ENCODE measurements at places on chromosomes 12 and 14.

- no peak for DNase-seq
Measured at GRCh38 chr14:99966037-99966835, 99.0 kb upstream of the EVL start.

DNA sequence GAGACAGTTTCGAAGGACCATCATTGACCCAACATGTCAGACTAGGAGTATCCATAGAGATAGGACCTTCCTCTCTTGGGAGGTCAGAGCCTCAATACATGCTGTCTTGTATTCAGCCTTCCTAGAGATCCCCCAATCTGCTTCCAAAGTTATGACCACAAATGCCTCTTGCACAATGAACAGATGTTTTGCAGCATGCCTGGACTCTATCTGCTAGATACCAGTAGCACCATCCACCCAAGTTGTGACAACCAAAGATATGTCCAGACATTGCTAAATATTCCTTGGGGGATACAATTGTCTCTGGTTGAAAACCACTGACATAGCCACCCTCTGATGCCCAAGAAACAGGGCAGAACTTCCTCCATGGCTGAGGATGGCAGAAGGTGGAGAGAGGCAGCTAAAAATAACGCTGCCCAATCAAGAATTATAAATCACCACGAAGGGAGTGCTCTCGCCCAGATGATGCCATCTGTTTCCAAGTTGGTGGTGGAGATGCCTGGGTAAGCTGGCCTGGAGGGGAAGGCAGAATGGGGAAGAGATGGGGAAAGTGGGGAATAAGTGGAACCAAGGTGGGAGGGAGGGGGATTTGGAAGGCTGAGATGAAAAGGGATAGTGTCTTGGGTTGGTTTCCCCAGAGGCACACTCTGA lies 42.9 kb upstream of the NOS1 start:
- DNase-seq: no peak

GRCh38 chr12:1666215-1666614 lies 24.7 kb upstream of the ADIPOR2 start:
- DNase-seq: no peak

DNA sequence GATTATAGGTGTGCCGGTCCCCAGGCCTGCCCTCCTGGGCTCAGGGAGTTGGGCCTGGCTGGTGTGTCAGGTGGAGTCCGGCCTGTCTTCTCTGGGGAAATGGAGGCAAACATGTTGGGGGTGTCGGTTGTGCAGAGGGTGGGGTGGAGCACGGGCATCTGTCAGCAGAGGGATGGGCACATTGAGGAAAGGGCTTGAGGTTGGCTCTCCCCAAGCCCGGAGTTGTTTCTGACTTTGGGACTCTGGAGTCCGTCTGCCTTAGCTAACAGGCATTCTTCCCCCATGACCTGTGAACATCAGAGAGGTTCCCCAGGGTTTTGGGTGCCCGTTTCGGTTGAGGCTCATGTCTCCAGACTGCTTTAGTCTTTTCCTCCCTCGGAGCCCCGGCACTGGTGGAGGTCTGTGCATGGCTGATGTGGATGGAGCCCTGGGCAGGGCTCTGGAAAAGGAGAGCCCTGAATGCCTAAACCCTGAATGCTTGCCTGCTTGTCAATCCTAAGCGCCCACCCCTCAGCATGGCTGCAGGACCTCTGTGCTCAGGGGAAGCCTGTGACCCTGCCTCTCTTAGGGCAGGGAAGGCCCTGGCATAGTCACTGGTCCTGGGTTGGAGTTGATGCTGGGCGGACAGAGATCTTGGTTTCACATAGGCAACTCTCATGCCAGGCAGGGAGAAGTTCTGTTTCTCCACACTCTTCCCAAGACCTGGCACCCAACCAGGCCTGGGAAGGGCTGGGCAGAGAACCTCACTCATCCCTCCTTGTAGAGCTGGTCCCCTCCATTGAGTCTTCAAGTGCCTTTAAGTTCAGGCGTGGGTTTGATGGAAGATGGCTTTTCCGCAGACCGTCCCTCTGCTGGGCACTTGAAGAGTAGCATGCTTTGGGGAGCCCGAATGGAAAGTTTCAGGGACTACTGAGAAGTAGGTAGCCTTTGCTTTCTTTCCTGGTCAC lies 12.9 kb downstream of the NYNRIN start:
- DNase-seq: no peak

- DNase-seq: no peak
Measured at GRCh38 chr12:9685915-9686314, 16.4 kb downstream of the CLEC2D start.

DNA sequence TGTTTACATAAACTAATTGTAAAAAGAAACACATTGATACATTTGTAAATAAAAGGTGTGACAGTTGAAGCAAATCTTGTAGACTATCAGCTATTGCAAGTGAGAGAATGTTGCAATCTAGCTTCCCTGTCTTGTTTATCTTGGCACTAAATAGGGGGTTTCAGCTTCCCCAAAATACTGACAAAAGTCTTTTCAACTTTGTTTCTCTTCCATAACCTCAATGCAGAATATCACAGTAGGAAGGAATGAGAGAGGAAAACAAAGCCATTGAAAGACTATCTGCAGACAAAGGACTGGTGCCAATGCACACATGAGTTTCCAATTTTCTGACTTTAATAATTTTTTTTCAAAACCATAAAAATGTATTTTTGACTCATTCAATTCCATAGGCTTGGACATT lies 886.2 kb upstream of the MGAT4C start:
- DNase-seq: no peak

Data from HFF-Myc (cell line).